Right ventricle myocardium superior (tissue), 1 donor: ENCODE measurements at places on chromosomes 11 and 22. TPM values are rescaled to one million over a fixed set of nuclear protein-coding genes. Genes with fewer than 3 reads are reported as not detected.

The GRM5 gene
- 0.13 TPM for total RNA-seq

The RIMBP3B gene
- total RNA-seq: not detected

DNA sequence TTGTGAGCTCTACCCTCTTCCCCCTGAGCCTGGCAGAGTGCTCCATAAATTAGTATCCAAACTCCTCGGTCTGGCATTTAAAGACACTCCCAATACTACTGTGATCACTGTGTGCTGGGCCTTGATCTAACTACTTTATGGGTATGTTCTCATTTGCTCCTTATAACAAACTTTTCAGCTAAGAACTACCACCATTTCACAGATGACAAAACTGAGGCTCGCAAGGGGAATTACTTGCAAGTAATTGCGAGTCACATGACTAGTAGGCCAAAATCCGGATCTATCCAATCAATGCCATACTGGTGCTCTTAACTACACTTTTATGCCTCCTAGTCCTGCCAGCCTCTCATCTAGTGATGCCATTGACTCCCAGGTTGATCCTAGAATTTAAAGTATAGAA, 3.6 kb downstream of the THOC5 start:
- DNase-seq: no peak

DNA sequence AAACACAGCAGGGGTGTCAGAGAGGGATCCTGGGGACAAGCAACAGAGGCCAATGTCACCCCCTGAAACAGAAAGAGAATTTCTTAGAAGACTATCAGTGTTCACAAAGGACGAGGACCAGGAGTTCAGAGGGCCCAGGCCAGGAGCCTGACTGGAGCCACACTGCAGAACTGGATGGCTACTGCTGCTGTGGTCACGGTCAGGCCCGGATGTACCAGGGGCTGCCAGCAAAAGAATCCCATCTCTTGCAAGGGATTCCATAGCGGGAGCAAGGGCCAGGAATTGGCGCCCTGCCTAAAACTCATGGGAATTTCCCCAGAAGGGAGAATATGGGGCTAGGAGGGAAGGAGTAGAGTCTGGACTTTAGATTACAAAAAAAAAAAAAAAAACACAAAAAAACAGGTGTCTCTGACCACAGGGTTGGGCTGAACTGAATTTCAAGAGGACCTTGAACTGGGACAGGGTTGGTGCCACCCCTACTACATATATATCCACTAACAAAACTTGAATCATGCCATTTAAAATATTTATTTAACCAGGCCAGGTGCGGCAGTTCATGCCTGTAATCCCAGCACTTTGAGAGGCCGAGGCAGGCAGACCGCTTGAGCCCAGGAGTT, 15.7 kb upstream of the KCTD14 start:
- DNase-seq: no peak

- DNase-seq: peak; percentile 46
Observed at GRCh38 chr11:22193348-22194051, 615 bp downstream of the ANO5 start.

DNA sequence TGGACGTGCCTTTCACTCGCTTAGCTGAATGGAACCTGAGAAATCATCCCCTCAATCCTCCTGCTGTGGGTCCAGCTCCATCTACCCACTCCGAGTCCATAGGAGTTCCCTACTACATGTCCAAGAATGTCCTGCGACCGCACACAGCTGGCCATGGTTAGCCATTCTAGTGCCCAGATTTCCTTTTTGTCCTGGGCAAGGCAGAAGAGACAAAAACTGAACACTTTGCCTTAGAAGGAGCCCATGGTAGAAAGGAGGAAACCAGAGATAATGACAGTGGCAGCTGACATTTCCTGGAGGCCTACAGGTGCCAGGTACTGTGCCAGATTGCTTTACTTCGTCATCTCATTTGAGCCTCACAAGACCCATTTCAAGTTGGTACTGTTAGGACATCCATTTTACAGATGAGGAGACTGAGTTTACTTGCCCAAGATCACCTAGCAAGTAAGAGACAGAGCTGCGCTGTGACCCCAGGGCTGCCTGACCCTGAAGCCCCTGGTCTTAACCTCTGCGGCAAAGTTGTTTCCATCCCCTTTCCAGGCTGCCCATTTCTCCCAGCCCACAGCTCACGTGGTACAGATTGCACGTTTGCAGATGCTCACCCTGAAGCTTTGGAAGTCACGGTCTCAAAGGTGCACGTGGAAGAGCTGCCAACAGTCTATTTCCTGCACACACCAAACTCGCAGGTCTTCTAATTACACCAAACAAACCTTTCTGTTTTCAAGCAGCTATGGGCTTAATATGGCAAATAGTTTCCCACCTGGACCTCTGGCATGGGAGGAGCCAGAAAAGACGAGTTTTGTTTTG, 112.7 kb downstream of the ZBTB16 start:
- peak; percentile 42 for DNase-seq

GRCh38 chr22:45928726-45929368, 48.1 kb downstream of the WNT7B start:
- DNase-seq: no peak
